Tibial artery (tissue), 4 donors: ENCODE measurements at places on chromosomes 12 and 14.

DNA sequence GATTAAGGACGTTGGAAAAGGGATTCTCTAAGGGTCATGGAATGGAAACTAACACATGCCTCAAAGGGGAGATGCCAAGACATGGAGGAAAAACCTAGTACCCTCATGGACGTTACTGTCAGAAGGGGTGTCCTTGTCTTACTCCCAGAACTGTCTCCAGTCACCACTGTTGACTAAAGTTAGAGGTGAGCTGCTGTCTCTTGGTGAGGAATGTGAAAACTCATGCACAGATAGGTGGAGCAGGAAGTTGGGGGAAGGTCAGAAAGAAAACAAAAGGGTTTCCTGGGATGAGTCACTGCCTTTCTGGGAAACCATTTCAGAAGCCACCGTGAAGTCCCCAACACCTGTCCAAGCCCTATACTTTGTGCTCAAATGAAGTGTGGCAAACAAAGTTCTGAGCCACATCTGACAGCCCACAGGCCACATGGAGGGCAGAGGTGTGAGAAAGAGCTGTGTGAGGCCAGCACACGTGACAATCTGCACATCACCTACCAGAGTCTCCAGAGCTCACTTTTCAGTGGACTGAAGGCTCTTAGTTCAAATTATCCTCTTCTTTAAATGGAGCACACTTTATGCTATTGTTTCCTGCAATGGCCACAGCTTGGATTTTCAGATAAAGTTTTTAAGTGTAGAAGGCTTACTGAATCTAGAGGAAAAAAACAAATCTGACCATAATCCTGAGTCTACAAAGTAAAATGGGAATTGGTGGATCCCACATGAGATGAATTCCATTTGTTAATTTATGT, 92.9 kb upstream of the EGLN3 start:
- no peak for DNase-seq

DNA sequence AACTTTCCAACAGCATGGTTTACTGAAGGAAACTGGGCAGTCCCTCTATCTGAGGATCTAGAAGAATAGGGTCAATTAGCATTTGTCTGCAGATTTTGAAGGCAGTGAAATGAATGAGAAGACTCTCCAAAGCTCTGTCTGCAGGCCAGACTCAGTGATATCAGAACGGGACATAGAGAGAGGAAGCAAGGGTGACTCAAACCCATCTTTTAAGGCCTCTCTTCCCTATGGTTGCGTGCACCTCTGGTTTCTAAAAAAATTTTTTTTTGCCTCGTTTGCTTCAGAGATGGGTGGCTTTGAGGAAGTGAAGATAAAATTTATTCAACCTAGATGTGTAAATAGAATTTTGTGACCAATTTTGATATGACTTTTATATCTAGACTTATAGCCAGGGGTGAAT, 71.9 kb upstream of the HOXC13 start:
- no peak for DNase-seq

DNA sequence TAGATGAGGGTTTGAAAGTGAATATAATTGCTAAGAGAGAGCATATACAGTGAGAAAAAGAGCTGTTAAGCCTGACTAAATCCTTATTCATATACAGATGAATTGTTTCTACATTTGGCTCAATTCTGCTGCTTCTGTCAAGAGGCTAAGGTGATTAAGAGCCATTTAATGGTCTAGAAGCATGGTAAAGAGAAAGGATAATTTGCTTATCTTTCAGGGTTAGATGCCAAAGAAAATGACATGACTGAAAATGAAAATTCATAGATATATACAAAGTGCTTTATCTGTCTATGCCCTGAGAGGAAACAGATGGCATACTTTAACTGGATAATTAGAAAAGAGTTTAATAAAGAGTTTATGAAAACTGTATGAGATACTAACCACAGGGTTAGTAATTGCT, 834.9 kb downstream of the SLC6A15 start:
- DNase-seq: no peak

DNA sequence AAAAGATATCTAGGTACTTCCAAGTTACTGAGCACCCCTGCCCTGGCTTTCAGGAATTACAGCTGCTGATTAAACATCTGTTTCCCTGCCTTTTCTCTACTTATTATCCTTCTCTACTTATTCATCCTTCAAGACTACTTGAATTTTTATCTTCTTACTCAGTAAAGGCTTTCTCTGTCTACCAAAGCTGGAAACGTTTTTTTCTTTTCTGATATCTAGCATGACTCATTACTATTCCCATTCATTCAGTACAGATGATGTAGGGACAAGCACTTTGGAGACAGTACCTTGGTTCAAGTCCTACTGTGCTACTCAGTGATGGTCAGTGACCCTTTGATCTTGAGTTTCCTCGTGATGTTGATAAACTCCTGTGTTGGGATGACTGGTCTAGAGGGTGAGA, 848.7 kb downstream of the NRXN3 start:
- DNase-seq: no peak

DNA sequence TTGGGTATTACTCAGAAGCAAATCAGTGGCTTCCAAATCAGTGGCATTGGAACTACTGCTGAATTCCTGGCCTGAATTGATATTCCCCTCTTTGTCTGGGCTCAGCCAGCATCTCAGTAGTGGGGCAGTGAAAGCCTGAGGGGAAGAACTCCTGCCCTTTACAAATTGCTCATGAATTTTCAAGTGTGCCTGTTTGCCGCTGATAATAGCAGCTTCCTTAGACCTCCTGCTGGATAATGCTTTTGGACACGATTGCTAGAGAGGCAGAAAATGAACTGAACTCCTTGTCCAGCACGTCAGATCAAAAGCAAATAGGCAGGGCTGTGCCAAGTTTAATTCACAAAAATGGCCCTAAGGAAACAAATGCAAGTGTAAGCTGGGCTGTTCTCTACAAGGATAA, 91.3 kb upstream of the GZMB start:
- DNase-seq: no peak

DNA sequence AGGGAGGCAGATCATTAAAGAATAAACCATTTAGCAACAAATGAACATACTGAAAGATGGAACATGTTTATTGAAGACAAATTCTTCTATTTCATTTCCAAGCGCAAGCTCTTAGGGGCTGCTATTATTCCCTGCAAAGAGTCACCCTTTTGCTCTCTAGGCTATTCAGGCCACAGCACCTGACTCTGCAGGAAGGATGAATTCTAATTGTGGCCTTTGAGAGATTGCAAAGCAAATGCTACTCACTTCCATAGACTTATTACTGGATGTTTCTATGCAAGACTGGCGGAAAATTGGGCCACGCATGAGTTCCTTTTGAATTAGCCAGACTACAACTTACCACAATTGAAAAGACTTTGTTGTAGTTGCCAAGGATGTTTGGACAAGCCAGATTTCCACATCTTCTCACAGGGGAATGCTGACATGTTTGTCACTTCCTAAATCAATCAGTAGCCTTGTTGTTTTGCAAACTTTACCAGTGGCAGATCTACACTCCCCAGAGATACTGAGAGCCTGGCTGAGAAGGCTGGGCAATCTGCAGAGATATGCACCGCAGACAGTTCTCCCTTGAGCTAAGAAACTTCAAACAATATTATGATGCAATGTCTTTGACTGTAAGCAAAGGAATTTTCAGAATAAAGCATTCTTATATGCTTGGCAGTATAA, 334.3 kb upstream of the SYT1 start:
- no peak for DNase-seq

DNA sequence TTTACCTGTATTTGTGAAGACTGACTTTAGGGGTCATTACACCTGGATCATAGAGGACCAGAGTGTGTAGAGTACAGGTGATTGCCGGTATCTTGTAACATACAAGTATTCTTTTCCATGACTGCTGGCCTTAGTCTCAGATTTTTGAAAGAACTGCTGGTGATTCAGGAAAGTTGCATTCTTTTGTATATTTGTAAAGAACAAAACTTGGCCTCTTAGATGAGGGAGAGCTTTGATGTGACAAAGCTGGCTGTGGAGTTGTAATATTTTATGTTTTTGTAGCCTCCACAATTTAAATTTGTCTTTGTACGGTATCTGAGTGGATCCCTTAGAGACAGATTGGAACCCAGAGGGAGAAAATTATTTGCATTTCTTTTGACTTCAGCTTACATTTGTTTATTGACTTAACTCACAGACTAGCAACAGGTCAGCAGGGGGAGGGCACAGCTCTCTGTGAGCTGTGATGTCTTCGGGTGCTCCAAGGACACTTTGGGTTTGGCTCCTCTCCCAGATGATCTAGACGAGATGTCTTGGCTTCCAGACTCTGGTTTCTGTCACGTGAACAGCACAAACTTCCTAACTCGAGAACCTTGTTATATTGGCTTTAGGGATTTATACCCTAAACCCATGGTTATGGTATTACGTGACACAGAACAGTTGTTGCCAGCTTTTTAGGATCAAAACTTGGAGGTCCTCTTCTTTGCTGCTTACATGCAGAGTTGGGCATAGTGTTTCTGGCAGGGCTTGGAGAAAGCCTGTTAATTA, 65.9 kb downstream of the DAAM1 start:
- peak; percentile 86 for DNase-seq

DNA sequence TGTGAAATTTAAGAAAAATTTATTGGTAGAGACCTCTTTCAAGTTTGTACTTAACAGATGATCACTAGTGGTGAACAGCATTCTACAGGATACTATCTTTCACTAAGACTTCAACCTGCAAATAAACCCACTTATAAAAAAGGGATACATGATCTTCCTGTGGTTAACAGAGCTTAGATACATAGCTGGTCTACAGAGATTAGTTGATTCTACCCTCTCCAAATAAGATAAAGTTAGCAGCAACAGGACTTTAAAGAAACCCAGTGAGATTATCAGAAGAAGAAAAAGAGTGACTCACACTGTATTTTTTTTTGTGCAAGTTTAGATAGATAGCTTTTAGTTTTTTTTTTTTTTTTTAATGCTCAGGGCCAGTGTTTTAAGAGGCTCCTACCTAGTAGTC, 34.5 kb downstream of the USP44 start:
- no peak for DNase-seq

GRCh38 chr12:108308395-108309085, 30.6 kb downstream of the CMKLR1 start:
- peak; percentile 75 for DNase-seq

- DNase-seq: peak; percentile 96
Measured at GRCh38 chr12:6873094-6874014, at the start of gene SPSB2. Gene SPSB2 (minus strand): TSS chr12:6873303. CDS start chr12:6872901, 402 bp downstream.

- no peak for DNase-seq
Measured at GRCh38 chr14:102786768-102787167, 9.5 kb downstream of the TRAF3 start.

GRCh38 chr12:119938049-119938667, 50.9 kb upstream of the BICDL1 start:
- DNase-seq: peak; percentile 37

- no peak for DNase-seq
Measured at GRCh38 chr14:36785511-36785910, 123.9 kb downstream of the PAX9 start.

DNA sequence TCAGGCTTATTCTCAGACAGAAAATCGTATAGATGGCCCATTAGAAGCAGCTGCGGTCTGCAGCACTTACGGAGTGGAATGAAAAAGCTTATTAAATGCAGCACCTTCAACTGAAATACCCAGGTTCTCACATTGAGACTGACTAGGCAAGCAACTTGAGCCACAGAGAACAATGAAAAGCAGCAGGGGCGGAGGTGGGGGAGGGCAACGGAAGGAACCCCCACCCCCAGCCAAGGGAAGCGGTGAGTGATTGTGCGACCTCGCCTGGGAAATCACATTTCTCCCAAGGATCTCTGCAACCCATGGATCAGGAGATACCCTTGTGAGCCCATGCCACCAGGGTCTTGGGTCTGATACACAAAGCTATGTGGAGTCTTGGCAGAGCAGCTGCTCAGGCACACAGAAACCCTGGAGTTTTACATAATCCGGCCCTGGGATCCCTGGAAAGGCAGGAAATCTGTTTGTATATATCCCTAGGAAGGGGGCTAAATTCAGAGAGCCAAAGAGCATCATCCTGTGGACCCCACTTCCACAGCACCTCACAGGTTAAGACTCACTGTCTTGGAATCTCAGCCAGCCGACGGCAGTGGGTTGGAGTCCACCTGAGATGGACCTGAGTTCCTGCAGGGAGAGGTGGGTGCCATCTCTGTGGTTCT, 38.1 kb downstream of the PZP start:
- DNase-seq: no peak

DNA sequence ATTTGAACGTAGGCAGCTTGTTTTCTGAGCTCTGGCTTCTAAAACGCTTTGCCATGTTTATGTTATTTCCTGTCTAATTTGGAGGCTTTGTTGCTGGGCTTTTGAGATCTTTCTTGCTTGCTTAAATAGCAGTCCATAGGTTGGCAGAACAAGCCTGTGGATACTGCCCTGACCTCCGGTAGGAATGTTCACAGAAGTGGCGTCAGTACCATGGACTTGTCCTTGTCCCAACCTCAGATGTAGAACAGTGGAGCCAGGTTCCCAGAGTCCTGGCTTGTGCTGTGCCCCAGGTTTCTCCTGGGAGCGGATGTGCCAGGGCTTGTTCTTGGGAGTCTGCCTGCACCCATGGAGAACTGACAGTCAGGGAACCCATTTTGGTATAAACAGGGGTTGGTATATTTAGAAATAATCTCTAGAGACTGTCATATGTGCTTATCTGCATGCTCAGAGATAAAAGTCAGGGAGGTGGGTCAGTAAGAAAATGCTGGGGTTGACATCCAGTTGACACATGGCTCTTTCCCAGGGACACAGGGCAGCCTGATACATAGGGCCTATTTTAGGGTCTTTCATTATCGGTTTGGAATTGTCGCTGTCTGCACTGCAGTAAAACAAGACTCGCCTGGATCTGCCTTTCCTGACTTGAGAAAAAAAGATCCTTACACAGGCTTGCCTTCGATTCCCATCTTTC, 22.9 kb downstream of the CACNA1C start:
- DNase-seq: peak; percentile 68

DNA sequence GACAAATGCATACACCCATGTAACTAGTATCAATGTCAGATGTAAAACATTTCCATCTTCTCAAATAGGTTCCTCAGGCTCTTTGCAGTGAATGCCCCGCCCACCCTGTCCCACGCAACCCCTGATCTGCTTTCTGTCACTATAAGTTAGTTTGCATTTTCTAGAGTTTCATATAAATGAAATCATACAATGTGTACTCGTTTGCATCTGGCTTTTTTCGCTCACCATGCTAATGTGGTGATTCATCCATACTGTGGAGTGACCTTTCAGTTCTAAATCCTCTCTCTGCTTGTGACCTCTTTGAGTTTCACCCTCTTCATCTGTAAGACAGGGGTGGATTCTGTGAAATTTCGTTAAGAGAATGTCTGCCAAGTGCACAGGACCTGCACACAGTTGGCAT, 30.6 kb upstream of the MSI1 start:
- no peak for DNase-seq

- no peak for DNase-seq
Measured at GRCh38 chr12:114604606-114605005, 79.4 kb downstream of the TBX3 start.

- DNase-seq: no peak
Measured at GRCh38 chr12:100484183-100484886, 10.7 kb downstream of the NR1H4 start.

DNA sequence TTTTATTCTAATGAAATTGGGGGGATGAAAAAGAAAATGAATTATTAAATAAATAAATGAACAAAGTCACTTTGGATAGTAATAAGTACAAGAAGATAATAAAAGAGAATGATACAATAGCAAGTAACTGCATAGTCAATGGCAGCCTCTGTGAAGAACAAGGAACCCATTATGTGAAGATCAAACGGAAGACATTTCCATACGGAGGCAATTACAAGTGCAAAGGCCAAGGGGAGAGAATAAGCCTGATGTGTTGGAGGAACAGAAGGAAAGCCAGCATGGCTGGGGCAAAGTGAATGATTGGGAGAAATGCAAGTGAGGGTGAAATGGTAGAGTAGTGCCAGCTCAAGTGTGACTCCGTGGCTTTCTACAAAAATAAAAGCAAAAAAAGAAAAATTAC, 43.9 kb upstream of the CHPT1 start:
- no peak for DNase-seq

- no peak for DNase-seq
Measured at GRCh38 chr14:74217672-74218448, 21.4 kb upstream of the VSX2 start.
